Activated naive CD4-positive, alpha-beta T cell treated with Interleukin-2 at 50 U/mL for 16 hours (primary cell): ENCODE measurements at places on chromosomes 4 and X.
A peak's percentile ranks its signal among the peaks of the same experiment; 100 is the strongest.

GRCh38 chrX:56233682-56234081 lies 1.5 kb downstream of the KLF8 start:
- DNase-seq = peak; percentile 4

DNA sequence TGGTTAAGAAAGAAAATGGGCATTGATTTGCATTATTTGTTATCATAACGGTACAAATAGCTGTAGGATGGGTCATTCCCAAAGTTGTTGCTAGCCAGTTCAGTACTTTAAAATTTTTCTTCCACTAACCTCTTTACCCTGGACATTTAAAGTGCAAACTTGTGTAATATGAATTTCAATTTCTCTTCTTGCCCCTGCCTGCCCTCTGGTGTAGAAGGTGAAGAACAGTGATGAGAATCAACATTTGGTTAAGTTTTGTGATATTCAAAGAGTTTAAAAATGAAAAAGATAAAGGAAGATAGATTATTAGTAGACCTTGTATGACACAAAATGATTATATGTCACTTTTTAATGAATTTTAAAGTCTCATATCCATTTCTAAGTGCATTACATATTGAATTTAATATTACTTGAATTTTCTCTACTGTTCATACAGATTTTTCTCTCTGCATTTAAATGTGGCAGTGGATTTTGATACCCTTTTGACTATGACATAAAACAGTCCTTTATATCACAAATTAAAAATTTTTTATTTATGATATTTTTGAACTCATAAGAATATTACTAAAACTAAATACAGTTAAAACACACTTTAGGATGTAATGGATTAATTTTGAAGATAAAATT lies 337.7 kb downstream of the BMPR1B start:
- DNase-seq = no peak

DNA sequence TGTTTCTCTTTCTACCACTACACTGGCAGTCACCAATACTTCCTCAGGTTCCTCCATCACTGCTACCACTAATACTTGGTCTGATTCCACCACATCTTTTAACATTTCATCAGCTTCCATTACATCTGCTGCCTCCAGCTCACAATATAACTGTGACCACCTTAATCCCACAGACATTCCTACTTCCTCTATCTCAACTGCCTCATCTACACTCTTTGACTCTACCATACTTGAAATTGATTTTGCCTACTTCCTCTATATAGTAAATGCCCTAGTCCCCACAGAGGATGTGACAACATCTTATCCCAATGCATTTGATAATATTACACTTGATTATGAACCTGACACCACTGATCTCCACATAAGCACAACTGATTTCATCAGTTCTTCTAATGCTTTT lies 29.0 kb downstream of the OPRPN start:
- DNase-seq = no peak

GRCh38 chr4:84459783-84460182 lies 39.3 kb downstream of the NKX6-1 start:
- DNase-seq = no peak

GRCh38 chr4:82948647-82949204 lies 48.2 kb downstream of the THAP9 start:
- DNase-seq = no peak

DNA sequence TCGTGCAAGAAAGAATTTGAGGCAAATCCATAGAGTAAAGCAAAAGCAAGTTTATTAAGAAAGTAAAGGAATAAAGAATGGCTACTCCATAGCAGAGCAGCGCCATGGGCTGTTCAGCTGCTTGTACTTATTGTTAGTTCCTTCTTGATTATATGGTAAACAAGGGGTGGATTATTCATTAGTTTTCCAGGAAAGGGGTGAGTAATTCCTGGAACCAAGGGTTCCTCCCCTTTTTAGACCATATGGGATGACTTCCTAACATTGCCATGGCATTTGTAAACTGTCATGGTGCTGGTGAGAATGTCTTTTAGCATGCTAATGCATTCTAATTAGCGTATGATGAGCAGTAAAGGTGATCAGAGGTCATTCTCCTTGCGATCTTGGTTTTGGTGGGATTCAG lies 23.5 kb upstream of the CEP135 start:
- DNase-seq = no peak

DNA sequence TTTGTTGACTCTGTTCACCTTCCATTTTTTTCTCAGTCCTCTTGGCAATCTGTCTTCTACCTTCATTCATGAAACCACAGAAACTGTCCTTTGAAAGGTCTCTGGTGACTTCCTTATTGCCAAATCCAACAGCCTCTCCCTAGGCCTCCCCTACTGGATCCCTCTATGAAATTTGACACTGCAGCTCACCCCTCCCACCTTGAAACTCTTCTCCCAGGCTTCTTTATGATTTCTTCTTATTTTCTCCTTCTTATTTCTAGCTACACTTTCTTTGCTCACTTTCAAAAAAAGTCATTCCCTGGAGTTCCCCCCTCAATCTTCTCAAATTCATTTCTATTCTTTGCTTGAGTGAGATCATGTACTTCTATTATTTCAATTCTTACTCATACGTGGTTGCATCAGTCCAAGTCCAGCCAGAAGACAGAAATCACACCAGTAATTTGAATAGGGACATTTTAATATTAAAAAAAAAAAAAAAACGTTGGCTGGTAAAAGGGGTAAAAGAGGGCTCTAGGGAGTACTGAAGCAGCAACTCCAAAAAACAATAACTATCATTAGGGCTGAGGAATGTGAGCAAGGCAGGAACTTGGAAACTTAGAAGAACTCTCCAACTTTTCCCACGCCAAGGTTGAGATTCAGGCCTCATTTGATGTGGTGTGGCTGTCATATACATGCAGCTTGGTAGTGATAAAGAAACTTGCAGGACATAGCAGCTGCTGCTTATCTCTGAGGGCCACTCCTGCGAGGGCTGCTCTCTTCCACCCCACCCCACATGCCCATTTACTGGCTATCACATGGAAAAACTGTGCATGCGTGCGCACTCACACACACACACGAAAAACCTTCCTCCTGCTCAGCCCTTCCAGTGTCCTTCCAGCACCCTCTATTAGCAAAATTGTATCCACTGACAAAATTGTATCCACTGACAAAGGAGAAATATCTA lies 169.8 kb upstream of the GALNT7 start:
- DNase-seq = no peak

- DNase-seq = no peak
These were observed 10.9 kb upstream of the CPLX1 start for GRCh38 chr4:836750-837301.

DNA sequence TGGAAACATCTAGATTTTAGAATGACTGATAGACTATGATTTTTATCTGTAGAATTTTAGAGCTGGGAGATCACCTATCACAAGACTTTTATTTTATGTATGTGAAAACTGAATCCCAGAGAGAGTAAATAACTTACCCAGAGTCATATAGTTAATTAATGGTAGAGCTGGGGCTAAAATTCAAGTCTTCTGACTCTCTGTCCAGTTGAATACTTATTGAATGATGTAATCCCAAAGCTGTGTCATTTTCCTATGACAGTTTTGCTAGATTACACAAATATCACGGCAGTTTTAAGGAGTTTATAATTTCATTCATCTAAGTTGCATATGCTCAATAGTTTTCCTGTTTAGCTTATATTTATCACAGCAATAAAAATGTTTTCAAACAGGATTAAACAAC lies 6.7 kb downstream of the NRK start:
- DNase-seq = no peak

DNA sequence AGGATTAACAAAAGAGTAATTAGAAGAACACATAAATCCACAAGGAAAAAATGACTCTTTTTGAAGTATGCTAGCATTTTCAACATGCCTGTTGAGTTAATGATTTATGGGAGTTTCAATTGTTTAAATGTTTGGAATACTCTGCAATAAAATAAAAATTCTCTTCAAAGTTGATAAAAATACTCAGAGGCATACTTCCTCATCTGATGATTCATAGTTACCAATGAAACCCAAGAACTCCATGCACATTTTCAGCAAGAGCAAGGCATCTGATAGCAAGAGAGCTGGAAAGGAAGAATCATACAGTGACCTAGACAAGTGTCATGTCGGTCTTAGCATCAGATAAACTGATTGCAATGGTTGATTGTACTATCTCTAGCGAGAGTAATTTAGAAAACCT lies 443.7 kb upstream of the ATOH1 start:
- DNase-seq = no peak

GRCh38 chr4:122830426-122831095 lies 3.9 kb downstream of the FGF2 start:
- no peak for DNase-seq

DNA sequence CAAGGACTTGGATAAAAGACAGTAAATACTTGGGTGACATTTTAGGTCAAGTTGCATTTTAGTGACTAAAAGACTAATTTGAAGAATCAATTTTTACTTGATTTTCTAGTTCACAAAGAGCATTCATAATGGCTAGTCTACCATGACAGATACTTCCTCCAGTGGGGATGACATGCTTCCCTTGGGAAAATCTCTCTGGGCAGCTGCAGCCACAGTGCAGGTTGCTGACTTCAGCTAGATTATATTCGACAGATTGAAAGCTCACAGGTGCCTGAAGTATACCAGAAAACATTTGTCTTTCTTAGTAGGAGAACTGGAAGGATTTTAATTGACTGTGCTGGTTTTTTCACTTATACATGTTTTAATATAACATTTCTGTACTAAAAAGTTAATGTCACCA lies 209.6 kb upstream of the MAGEB2 start:
- DNase-seq = no peak

DNA sequence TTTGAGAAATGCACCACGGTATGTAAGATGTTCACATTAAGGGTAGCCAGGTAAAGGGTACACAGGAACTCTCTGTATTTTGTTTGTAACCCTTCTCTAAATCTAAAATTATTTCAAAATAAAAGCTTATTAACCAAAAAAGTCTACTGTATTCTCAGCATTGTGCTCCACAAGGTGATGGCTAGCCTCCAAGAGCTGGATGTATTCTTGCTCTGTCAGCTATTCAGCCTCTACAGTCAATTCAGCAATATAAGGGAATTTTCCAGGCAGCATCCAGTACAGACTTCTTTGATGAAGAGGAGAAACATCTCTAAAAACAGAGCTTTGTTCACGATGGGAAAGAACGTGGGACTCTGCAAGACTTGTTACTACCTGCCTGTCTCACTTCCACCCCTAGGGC lies 63.5 kb upstream of the MAOA start:
- DNase-seq = no peak

DNA sequence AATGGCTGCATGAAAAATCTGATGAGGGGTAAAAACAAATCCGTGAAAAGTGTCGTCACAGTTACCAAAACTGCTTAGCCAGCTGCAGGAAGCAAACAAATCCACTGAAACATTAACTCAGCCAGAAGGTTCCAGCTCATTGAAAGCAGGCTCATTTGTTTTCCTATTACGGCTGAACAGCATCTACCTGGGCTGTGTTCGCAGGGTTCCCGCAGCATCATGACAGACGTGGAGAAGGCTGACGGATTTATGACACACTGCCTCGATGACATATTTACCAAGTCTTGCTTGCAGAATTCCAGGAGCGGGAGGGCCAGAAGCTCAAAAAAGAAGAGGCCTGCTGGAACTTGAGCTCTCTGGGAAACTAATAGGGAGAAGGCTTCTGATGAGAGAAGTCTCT lies 781.1 kb downstream of the RAB28 start:
- no peak for DNase-seq

GRCh38 chr4:153579410-153579809 lies 104.7 kb upstream of the TLR2 start:
- DNase-seq = no peak

DNA sequence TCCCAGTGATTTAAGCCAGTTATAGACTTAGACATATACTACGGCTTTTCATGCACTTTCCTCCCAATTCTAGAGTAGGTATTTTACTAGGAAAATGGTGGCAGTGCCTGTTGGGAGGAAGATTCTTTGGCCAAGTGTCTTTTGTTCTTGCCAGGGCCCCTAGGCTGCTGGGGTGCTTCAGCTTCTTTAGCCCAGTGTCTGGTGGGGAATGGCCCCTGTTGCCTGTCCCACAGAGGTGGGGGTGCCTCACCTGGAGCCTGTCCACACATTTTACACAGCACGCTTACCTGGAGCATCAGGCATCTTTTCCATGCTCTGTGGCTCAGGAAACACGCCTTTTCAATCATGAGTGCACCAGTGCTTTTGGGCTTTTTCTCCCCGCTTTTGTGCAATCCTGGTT lies 33.2 kb upstream of the MSANTD1 start:
- DNase-seq = no peak

DNA sequence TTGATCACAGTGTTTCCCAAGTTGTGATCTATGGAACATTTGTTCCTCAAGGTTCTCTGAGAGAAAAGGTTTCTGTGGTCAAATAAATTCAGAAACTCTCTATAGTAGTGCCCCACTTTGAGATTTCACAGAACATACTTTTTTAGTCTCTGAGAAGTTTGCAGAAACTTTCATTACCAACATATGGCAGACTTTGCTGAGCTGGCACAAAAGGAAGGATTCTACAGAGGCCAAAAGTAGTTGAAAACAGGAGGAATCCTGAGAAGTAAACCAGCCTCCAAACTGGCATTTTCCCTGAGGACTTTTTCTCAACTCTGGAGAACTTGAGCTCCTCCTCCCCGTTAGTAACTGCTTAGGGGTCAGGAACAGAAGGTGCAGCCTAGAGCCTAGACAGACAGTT lies 117.8 kb upstream of the ESX1 start:
- DNase-seq = no peak

- no peak for DNase-seq
These were observed 938.3 kb upstream of the IGFBP7 start for GRCh38 chr4:58048491-58048890.

DNA sequence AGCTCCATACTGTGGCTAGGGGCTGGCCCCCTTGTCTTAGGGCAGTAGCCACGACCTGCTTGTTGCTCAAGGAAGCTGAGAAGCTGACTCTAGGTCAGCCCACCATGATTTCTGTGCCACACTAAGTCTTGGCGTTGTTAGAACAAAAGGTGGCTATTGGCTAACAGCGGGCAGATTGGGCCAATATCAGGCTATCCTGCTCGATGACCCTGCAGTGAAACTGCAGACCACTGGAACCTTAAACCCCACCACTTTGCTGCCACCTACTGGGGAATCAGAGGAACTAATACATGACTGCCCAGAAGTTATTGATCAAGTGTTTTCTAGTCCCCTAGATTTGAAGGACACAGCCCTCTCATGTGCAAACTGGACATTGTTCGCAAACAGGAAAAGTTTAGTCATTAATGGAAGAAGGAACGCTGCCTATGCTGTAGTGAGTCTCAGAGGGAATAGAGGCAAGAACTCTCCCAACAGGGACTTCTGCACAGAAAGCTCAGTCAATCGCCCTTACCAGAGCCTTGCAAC lies 17.0 kb upstream of the PAPSS1 start:
- DNase-seq = peak; percentile 31
